ENCODE measurements at places on chromosomes 6 and 20.

- no peak for DNase-seq
These were observed 482.3 kb upstream of the SOX4 start for GRCh38 chr6:21111093-21111725.

- no peak for DNase-seq
These were observed 90.0 kb upstream of the TNFAIP3 start for GRCh38 chr6:137776786-137777686.

DNA sequence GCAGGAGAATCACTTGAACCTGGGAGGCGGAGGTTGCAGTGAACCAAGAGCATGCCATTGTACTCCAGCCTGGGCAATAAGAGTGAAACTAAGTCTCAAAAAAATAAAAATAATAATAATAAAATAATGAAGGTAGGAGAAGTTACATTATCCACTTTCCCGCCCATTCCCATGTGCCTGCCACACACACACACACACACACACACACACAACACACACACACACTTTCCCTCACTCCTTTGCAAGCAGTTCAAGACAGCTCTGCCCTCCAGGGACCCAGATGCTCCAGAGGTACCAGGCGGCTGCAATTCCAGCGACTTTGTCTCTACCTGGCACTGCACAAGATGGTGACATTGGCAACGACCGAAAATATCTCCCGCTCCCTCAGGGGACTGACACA, 224.8 kb upstream of the JARID2 start:
- DNase-seq = no peak

DNA sequence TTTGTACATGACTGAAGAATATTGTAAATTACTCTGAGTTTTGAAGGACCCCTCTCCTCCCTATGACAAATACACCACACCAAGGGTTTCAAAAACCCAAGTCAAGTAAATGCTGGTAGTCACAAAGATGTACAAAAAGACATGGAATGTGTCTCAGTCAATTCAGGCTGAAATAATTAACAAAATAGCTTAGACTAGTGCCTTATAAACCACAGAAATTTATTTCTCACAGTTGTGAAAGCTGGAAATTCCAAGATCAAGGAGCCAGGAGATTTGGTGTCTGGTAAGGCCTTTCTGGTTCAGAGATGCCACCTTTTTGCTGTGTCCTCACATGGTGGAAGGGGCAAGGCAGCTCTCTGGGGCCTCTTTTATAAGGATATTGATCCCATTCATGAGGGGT, 202.3 kb upstream of the RIN2 start:
- DNase-seq = no peak

DNA sequence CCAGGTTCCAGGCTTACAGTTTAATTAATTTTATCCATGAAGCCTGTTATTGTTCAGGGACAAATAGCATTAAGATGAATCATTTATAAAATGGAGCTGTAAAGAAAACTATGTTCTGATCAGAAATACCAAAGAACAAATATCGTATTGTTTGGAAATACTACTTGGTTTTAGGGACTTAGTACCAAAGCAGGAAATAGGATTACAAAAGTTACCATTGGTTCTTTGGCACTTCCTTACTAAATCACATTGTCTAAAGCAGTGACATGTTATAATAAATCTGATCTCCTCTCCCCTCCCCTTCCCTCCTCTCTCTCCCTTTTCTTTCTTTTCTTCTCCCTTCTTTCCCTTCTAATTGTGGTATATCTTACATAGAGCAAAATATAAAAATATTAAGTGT, 29.6 kb downstream of the CRYBG1 start:
- DNase-seq = no peak

- no peak for DNase-seq
These were observed 512.4 kb downstream of the CD83 start for GRCh38 chr6:14630016-14630415.

- DNase-seq = no peak
These were observed 60.1 kb downstream of the PRND start for GRCh38 chr20:4781637-4782377.

DNA sequence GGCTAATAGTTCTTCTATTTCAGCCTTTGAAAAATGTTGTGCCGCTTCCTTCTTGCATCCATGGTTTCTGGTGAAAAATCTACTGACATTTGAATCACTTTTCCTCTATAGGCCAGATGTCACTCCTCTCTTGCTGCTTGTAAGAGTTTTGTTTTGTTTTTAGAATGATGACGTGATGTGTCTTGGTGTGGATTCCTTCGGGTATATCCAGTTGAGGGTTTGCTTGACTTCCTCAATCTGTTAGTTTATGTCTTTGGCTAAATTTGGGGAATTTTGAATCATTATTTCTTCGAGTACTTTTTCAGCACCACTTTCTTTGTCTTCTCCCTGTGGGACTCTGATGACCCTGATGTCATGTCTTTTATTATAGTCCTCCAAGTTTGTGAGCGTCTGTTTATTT, 175.5 kb downstream of the MYLK4 start:
- no peak for DNase-seq

- DNase-seq = no peak
These were observed 336.8 kb downstream of the RFPL4B start for GRCh38 chr6:112683926-112684325.

GRCh38 chr6:69895396-69895795, 29.0 kb downstream of the COL19A1 start:
- DNase-seq = no peak
